NCI-H2107 (cell line): ENCODE measurements at places on chromosomes 6 and 20.

DNA sequence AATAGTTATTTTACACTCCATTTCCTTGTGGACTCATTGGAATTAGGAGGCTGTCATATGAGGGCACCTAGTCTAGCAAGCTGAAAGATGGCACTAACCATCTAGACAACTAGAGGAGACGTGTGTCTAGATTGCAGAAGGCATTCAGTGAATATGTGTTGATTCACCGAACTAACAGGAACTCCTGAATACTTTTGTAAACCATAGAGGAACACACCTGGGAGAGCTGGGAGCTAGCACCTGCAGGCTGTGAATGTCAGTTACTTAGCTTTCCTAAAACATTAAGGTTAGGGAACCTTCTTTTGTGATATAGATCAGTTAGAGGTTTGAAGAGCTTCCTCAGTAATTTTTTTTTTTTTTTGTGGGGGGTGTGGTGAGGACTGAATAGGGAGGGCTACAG, 7.7 kb downstream of the OPN5 start:
- DNase-seq: no peak

- DNase-seq: no peak
Measured at GRCh38 chr6:5878792-5879191, 127.9 kb downstream of the NRN1 start.

- no peak for DNase-seq
Measured at GRCh38 chr6:6711031-6711785, 122.7 kb downstream of the LY86 start.

GRCh38 chr20:50449738-50450492, 60.3 kb upstream of the PTPN1 start:
- DNase-seq: no peak

- DNase-seq: no peak
Measured at GRCh38 chr6:130935978-130936377, 108.8 kb downstream of the SMLR1 start.
